Fibroblast of lung (primary cell): ENCODE measurements at places on chromosomes 12 and 14. TPM values are rescaled to one million over a fixed set of nuclear protein-coding genes. Genes with fewer than 3 reads are reported as not detected.

- DNase-seq = no peak
Observed at GRCh38 chr12:2359725-2360629, 307.2 kb downstream of the CACNA1C start.

The KCNJ8 gene
- 5.7 and 17.7 TPM in 2 replicates for polyA plus RNA-seq

- peak; percentile 53 for DNase-seq
Observed at GRCh38 chr14:20631880-20632389, 9.6 kb downstream of the OR6S1 start.

DNA sequence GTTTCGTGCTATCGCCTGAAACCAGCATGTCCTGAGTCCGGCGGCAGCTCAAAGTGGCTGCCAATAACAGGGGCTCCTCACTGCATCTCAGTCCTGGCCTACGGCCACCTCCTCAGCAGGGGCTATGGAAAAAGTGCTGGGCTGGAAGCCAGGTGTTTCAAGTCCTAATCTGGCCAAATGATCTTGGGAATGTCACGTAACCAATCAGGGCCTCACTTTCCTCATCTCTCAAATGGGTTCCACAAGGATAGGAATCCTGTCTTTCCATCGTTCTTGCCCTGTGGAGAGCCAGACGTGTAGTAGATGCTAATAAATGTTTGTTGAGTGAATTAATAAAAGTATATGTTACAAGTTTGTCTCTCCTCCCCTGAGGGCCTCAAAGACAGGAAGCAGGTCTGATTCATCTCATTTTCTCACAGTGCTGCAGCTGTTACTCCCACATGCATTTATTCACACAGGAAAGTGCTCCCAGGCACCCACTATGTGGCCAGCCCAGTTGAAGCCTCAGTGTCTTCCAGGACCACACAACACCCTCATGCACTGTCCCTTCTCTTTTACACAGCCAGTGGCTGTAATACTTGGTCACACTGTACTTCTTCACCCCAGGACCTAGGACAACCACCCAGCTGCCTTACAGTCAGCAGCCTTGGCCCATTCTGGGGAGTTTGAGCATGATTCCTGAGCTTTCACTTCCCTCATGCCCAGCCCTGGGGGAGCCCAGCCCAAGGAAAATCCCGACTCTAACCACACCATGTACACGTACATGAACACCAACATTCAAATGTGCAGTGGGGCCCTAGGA is 5.0 kb downstream of the CMKLR1 start:
- peak; percentile 21 for DNase-seq

GRCh38 chr12:64792128-64792527 is 32.3 kb upstream of the TBC1D30 start:
- no peak for DNase-seq

- DNase-seq = no peak
Observed at GRCh38 chr12:121545480-121545879, 35.3 kb downstream of the KDM2B start.

DNA sequence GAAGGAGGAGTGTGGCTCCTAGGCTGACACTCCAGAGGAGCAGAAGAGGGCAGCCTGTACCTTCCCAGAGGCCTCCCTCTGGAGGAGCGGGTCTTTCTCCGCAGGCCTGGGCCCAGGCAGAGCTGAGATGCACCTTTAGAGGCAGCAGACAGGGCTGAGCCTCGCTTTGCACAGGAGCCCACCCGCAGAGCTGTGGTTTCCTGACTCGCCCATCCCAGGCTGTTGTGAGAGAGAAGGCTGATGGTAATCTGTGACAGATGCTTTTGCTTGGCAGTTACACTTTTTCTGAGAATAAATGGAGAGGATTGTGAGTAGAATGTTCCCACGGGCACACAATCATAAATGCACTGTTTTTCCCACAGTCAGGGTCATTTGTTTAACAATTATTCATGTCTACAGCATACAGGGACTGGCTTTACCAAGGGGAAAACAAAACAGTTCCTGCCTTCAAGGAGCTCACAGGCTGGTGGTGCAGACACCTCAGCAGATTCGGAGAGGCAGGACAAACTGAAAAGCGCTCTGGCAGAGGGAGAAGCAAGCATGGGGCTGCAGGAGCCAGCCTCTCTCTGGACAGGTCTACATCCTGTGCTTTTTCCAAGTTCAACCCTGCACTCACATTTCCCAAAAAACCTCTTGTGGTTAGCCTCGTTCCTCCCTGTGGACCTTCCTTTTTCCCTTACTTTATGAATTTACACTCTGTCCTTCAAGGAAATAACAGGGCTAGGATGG is 13.9 kb downstream of the EVL start:
- peak; percentile 39 for DNase-seq

The CIDEB gene
- 0.35 and 0.42 TPM in 2 replicates for polyA plus RNA-seq

DNA sequence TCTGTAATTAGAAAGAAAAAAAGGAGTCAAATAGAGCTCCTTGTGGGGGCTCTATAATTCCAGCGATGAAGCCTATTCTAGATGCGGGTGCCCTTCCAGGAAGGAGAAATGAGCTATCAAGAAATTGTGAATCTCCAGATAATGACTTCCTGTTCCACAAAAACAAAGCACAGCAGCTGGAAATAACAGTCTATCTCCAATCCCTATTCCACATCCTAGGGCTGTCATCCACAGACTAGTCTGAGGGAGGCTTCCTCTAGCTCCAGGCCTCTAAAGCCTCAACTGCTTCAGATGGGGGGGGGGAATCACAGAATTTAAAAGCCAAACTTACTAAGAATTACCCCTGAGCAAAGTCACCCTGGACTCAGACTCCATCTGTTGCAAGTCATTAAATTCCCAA is 77.4 kb upstream of the GTF2A1 start:
- no peak for DNase-seq

GRCh38 chr12:94916663-94917062 is 86.8 kb downstream of the NDUFA12 start:
- DNase-seq = no peak

DNA sequence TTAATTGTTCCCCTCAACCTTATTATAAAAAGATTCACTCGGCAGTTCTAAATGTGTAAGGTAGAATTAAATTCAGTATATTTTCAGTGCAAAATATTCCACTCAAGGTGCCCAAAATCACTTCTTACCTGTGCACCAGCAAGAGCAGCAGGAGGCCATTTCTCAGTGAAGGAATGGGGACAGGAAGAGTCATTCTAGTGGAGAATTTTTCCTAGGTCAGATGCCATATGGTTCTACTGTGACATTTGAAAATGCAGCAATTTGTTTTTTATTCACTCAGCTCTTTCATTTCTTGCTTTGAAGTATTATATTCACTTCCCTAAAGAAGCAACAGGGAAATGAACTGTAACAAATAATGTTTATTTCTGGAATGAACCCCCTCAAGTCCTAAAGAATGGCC is 264.0 kb upstream of the SYT1 start:
- no peak for DNase-seq

DNA sequence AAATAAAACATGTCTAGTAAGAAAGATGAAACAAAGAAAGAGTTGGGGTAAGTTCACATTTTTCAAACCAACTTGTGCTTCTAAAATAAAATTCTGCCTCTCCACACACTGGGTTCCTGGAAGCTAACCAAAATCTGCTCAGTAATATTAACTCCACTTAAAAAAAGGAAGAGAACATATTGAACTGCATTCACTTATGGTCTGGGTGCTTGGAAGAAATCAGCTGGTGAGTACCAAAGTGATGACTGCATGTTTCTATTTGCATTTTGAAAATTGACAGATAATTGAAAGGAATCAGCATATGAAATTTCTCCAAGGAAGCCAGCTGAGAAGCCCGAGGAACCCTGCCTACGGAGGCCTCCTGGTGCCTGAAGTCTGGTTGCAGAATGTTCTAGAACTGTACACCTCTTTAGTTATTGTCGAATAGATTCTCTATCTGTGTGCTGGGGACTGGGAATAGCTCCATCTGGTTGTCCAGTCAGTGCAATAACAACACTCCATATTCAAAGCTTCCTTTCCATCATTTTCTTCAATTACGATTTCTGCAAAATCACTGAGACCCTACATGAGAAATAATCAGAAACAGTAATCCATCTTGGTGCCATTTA is 836.1 kb downstream of the VRK1 start:
- no peak for DNase-seq

The FITM1 gene
- polyA plus RNA-seq = not detected in 2 replicates

- peak; percentile 91 for DNase-seq
Observed at GRCh38 chr12:3304436-3305165, 186.4 kb upstream of the PRMT8 start.

The JDP2 gene
- polyA plus RNA-seq = 32.4 and 40.8 TPM in 2 replicates

DNA sequence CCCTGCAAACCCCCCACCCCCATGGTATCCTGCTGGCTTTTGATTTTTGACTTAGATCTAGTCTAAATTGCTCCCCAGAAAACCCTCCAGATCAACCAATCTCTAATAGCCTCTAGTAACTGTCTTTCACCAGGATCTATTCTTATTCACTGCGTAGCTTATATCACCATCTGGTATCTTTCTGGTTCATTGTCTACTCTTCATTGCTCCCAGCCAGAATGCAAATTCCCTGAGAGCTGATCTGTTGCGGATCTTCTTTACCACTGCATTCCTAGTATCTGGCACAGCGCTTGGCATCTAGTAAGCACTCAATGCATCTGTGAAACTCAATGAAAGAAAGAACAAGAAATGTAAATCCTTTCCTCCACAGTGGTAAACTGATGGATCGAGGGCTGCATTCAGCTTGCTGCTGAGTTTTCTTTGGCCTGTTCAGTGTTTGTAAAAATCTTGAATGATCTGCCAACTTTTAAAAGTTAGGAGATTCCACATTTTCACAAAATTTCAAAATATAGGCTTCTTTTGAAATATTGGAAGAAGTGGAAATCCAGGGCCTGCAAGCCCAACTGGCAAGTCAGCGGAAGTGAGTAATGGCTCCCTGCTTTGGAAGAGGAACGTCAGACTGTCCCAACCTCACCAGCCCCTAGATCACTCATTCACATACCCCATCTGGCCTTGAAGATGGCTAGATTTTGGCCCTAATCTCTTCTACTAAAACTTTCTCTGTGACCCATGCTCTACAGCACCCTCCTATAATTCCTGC is 274.2 kb downstream of the SSPN start:
- no peak for DNase-seq

GRCh38 chr12:93243689-93244513 is 133.8 kb upstream of the NUDT4 start:
- peak; percentile 90 for DNase-seq

The GTF2A1 gene
- polyA plus RNA-seq = 23.2 and 25.0 TPM in 2 replicates

DNA sequence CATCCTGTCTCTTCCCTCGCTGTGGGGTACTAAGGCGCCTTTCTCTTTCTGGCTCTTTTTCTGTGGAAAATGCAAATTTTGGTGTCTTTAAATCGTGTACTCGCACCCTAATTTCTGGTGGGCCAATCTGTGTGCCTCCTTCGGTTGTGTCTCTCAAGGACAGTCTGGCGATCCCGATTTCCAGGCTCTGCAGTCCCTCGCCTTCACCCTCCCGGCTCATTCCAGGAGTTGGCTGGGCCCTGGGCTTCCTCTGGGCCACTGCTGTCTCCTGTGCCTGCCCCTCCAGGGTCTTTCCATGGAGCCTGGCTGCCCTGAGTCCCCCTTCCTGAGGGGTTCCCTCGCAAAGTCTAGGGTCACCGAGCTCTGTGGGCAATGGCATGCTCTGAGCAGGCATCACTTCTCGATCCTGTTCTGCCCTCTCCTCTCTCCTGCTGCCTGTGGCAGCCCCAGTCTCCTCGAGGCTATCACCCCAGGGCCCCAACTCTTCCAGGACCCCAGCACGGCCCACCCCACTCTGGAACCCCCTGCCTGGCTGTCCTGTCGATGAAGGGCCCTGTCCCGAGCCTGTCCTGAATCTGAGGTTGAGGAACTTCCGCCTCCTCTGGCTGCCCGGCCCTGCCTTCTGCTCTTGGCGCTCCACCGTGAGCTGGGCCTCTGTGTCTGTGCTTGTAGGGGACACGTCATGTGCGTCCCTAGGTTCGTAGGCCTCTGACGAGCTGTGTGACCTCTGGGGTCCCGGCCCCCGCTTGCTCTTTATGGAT is 24.1 kb downstream of the AHNAK2 start:
- DNase-seq = no peak

GRCh38 chr12:16555630-16556029 is 50.3 kb downstream of the LMO3 start:
- no peak for DNase-seq

- DNase-seq = no peak
Observed at GRCh38 chr14:23297611-23298277, 4.9 kb downstream of the PPP1R3E start.

- DNase-seq = no peak
Observed at GRCh38 chr14:95608637-95609235, 73.9 kb downstream of the GLRX5 start.

- peak; percentile 4 for DNase-seq
Observed at GRCh38 chr12:24111086-24111485, 161.6 kb upstream of the SOX5 start.

DNA sequence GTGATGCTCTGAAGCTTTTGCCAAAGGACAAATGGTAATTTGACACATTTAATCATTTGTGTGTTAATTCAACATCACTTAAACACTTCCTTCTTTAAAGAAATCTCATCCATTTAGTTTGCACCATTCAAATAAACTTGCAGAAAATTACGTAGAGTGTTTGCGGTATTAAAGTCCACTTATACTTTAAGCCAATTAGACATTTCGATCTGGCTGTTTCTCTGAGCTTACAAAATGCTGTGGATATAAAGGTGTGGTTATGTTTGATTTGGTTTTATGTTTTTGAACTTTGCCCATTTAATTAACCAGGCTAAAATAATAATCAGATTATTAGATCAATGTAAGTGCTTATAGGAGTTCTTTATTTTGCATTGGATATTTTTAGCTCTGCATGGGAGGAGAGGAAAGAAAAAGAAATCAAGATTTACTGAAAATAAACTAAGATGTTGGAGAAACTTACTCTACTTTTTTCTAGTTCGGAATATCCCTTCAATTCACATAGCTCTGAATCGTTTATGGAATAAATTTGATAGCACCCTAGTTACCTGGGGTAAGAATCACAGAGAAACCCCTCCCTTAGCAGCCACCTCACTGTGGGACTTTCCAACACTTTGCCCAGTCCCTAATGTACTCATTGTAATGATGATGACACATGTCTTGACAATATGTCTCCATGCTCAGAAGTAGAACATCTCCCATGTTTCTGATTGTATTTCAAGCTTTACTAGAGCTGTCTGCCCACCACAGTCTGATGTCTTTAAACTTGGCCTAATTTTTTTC is 268.0 kb downstream of the BTG1 start:
- no peak for DNase-seq

GRCh38 chr14:51550636-51551035 is 101.1 kb upstream of the FRMD6 start:
- no peak for DNase-seq

- DNase-seq = no peak
Observed at GRCh38 chr12:31106101-31106803, 32.6 kb downstream of the DDX11 start.

GRCh38 chr12:51896236-51896635 is 8.3 kb downstream of the ANKRD33 start:
- DNase-seq = no peak

- DNase-seq = peak; percentile 85
Observed at GRCh38 chr12:109428037-109428629, 49.0 kb downstream of the KCTD10 start.

GRCh38 chr14:62428429-62429203 is 616.6 kb downstream of the KCNH5 start:
- peak; percentile 50 for DNase-seq
